Activated CD4-positive, alpha-beta T cell treated with anti-CD3 and anti-CD28 coated beads, Interleukin-2, amount 10 ng/mL, durations not matched to agents 7 days and 5 days (primary cell): ENCODE measurements at places on chromosomes 11 and 22. TPM values are rescaled to one million over a fixed set of nuclear protein-coding genes. Genes with fewer than 3 reads are reported as not detected.
A peak's percentile ranks its signal among the peaks of the same experiment; 100 is the strongest.

GRCh38 chr22:29625090-29625825 lies 21.8 kb downstream of the NF2 start:
- no peaks in the 10 kb centered on the region for H3K36me3 ChIP-seq
- no peak overlapping the region for H3K27ac ChIP-seq
- H3K4me1 ChIP-seq = peaks cover 58% of the 10 kb centered on the region
- H3K4me3 ChIP-seq = no peak overlapping the region

- H3K4me1 ChIP-seq = no peaks in the 10 kb centered on the region
- H3K27ac ChIP-seq = no peak overlapping the region
- H3K27me3 ChIP-seq = peaks cover 7% of the 10 kb centered on the region
These were observed 126.1 kb upstream of the NECTIN1 start for GRCh38 chr11:119855066-119855465.

- H3K27me3 ChIP-seq = no peaks in the 10 kb centered on the region
- H3K4me3 ChIP-seq = no peak overlapping the region
- H3K4me1 ChIP-seq = no peaks in the 10 kb centered on the region
- H3K36me3 ChIP-seq = peaks cover 6% of the 10 kb centered on the region
- no peak overlapping the region for H3K27ac ChIP-seq
These were observed 28.1 kb downstream of the PGM2L1 start for GRCh38 chr11:74370123-74370522.

DNA sequence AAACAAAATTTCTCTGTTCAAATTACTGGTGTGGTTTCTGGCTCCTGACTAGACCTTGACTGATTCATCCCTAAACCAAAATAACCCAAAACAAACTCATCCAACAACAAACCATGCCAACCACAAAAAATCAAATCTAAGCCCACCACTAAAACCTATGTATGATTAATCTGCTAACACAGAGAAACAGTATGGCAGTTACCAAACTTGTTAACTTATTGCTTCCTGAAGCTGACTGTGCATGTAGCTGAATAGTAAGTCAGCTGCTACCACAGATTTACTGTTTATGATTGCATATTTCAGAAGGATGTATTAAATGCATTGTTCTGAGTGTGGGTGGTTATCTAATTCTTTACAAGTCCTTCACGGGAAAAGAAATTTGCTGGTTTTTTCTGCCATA lies 231.1 kb downstream of the SWAP70 start:
- H3K4me1 ChIP-seq = peaks cover 7% of the 10 kb centered on the region
- no peak overlapping the region for H3K4me3 ChIP-seq
- no peaks in the 10 kb centered on the region for H3K36me3 ChIP-seq
- H3K27ac ChIP-seq = no peak overlapping the region
- no peak for DNase-seq

DNA sequence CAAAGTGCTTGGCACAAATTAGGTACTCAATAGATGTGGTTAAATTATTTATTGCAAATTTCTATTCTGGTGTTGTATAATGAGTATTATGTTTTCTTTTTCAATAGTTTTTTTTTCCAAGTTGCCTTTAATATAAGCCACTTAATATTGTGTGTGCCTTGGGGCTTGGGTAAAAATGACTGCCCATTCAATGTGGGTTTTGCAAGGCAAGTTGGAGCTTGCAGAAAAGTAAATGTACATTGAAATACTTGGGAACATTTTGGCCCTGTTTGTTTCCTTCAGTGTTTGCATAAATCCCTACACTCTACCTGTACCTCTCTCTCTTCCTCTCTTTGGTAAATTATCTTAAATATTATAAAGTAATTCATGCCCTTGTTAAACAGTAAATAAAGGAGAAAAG lies 2.1 kb upstream of the CCDC81 start:
- peaks cover 16% of the 10 kb centered on the region for H3K27me3 ChIP-seq
- no peak overlapping the region for H3K4me3 ChIP-seq

- no peak overlapping the region for H3K4me3 ChIP-seq
- no peaks in the 10 kb centered on the region for H3K27me3 ChIP-seq
- H3K36me3 ChIP-seq = no peaks in the 10 kb centered on the region
- no peak overlapping the region for H3K27ac ChIP-seq
- no peak for DNase-seq
These were observed 78.7 kb upstream of the C11orf87 start for GRCh38 chr11:109343242-109343641.

FAM118B gene
- total RNA-seq = 9.4 TPM

DNA sequence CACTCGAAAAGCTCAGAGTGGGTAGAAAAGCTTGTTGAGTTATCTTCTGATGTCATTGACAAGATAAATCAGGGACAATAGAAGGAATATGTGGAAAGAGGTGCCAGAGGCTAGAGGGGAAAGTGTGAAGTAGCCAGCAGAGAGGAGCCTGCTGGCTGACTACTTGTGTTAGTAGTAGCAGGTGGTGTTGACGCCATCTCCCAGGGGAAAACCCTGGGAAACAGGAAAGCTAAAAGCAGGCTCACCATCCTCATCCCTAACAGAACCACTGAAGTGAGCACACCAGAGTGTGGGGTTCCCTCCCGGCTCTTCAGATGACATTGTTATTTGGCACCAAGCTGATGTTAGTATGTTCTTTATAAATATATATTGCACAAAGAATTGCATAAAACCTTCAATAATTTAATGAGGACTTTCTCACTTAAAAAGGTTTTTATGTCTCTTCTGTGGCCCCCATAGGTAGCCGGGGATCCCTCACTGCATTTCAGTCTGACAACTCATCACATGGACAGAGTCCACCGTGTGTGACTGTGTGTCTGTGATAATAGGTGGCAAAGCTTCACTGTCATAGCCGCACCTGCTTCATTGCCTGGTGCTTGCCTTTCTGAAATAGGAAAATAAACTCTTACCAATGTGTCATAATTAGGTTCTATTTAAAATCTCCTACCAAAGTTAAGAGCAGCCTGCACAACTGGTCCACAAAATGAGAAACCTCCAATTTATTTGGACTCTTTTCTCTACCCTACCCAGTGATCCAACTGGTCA lies 63.2 kb upstream of the TOP3B start:
- no peak overlapping the region for H3K4me3 ChIP-seq
- no peak for DNase-seq
- H3K27ac ChIP-seq = no peak overlapping the region
- peaks cover 36% of the 10 kb centered on the region for H3K27me3 ChIP-seq
- no peaks in the 10 kb centered on the region for H3K36me3 ChIP-seq

DNA sequence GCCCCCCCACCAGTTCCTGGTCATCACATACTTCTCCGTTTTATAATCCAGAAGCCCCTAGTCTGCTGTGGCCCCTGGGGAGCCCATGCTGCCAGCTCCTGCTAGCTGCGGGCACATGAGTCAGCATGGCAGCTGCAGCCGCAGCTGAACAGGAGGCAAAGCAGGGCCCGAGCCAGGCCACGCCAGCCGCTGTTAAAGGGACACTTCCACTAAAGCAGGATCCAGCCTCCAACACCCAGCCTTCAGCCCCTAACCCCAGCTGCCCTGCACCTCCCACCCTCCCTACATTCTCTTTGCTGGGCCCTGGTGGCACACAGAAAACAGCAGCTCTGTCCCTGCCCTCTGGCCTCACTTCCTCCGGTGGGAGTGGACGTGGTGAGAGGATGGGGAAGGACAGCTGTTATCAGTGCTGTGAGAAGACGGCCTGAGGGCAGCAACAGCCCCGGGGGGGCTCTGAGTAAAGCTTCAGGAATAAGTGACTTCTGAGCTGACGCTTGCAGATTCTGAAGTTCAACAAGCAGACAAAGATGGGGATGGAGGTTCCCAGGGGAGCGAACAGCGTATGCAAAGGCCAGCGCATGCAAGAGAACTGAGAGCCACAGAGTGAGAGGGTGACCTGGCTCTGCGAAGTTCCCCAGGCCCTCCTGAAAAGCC lies 688 bp upstream of the LRRC74B start:
- peak overlapping the region; percentile 83 for H3K27ac ChIP-seq
- H3K27me3 ChIP-seq = peaks cover 18% of the 10 kb centered on the region
- DNase-seq = no peak
- no peaks in the 10 kb centered on the region for H3K36me3 ChIP-seq
- H3K4me3 ChIP-seq = no peak overlapping the region
- peaks cover 27% of the 10 kb centered on the region for H3K4me1 ChIP-seq

GRCh38 chr22:17911312-17911705 lies 113.1 kb downstream of the MICAL3 start:
- no peak overlapping the region for H3K27ac ChIP-seq
- no peak overlapping the region for H3K4me3 ChIP-seq
- no peaks in the 10 kb centered on the region for H3K4me1 ChIP-seq
- DNase-seq = no peak

- no peaks in the 10 kb centered on the region for H3K27me3 ChIP-seq
- H3K27ac ChIP-seq = peak overlapping the region; percentile 91
- H3K4me1 ChIP-seq = peaks cover 40% of the 10 kb centered on the region
These were observed 1.5 kb upstream of the USP18 start for GRCh38 chr22:18148293-18148965.

- no peaks in the 10 kb centered on the region for H3K27me3 ChIP-seq
- H3K27ac ChIP-seq = peak overlapping the region; percentile 9
- no peak for DNase-seq
- no peak overlapping the region for H3K4me3 ChIP-seq
- peaks cover 88% of the 10 kb centered on the region for H3K4me1 ChIP-seq
- peaks cover 76% of the 10 kb centered on the region for H3K36me3 ChIP-seq
These were observed 46.1 kb downstream of the MYH9 start for GRCh38 chr22:36341640-36342041.

DNA sequence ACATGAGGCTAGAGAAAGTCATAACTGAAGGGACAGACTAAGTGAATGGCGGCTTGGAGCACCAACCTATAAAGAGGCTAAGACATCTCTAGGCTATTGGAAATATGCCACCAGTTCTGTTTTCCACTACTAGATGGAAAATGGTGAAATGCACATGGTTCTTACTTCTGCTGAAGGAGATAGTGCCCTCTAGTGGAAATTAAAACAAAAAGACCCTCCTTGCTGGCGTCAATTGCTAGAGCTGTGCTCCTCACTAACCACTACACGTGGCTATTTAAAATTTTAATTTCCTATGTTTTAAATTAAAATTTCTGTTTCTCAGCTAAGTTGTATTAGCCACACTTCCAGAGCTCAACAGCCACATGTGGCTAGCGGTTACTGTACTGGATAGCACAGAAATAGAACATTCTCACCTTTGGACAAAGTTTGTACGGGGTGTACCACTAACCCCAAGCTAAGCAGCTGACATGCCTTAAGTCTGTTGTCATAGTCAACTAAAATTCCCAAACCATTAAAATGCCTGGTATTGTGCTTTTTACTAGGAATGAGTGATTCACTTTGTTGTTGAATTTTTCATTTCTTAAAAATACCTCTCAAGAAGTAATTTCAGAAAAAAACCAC lies 34.1 kb upstream of the CALCA start:
- H3K27me3 ChIP-seq = peaks cover 55% of the 10 kb centered on the region
- H3K4me1 ChIP-seq = no peaks in the 10 kb centered on the region
- no peak overlapping the region for H3K27ac ChIP-seq
- peak; percentile 14 for DNase-seq

LSP1 gene
- total RNA-seq = 668 TPM

DNA sequence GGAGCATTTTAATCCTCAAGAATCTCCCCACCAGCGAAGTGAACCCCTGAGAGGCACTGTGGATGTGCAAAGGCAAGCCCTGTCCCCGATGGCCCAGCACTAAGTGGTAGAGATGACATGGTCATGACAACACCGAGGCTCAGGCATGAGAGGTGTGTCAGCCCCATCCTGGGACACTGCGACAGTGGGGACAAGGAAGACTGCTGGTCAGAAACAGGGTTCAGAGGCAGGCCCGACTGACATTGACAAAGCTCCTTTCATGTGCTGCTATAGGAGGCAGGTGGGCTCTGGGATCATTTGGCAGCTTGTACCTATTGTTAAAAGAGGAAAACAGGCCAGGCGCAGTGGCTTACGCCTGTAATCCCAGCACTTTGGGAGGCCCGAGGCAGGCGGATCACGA lies 54.3 kb upstream of the MYEOV start:
- H3K36me3 ChIP-seq = peaks cover 1% of the 10 kb centered on the region
- peaks cover 5% of the 10 kb centered on the region for H3K27me3 ChIP-seq
- no peak overlapping the region for H3K4me3 ChIP-seq
- H3K27ac ChIP-seq = no peak overlapping the region
- peaks cover 13% of the 10 kb centered on the region for H3K4me1 ChIP-seq
- no peak for DNase-seq

- peaks cover 19% of the 10 kb centered on the region for H3K27me3 ChIP-seq
- H3K36me3 ChIP-seq = no peaks in the 10 kb centered on the region
- H3K27ac ChIP-seq = no peak overlapping the region
- H3K4me3 ChIP-seq = no peak overlapping the region
- no peak for DNase-seq
These were observed 37.5 kb upstream of the GAL start for GRCh38 chr11:68646832-68647231.

PGA5 gene
- not detected for total RNA-seq

GRCh38 chr22:30253205-30253852 lies 6.8 kb upstream of the LIF start:
- H3K4me1 ChIP-seq = peaks cover 70% of the 10 kb centered on the region
- H3K4me3 ChIP-seq = no peak overlapping the region
- peak overlapping the region; percentile 64 for H3K27ac ChIP-seq
- no peaks in the 10 kb centered on the region for H3K27me3 ChIP-seq

GRCh38 chr11:73189315-73189714 lies 28.8 kb upstream of the P2RY2 start:
- peaks cover 2% of the 10 kb centered on the region for H3K27me3 ChIP-seq
- no peak overlapping the region for H3K27ac ChIP-seq
- DNase-seq = no peak
- peaks cover 8% of the 10 kb centered on the region for H3K4me1 ChIP-seq

CABP7 gene
- 0.06 TPM for total RNA-seq

DNA sequence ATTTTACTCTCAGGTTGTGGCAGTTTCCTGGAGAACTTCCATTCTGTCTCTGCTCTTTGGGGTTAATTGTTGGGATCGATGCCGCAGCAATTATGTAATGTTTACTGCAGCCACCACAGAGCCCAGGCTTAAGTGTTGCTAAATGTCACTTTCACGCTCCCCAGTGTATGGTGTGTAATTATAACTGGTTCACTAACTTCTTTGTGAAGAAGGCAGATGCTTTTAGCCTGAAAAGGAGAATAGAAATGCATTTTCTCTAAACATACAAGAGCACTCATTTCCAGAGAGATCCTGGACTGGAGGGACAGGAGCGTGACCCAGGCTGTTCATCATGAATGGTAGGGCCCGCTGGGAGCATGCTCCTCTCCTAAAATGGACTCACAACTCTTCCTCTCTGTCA lies 132.2 kb upstream of the PLET1 start:
- H3K4me1 ChIP-seq = no peaks in the 10 kb centered on the region
- no peaks in the 10 kb centered on the region for H3K27me3 ChIP-seq
- DNase-seq = no peak
- H3K27ac ChIP-seq = no peak overlapping the region

TLCD5 gene
- 0.19 TPM for total RNA-seq

RIBC2 gene
- 7.0 TPM for total RNA-seq

GRCh38 chr11:134557571-134558257 lies 145.7 kb upstream of the B3GAT1 start:
- no peak overlapping the region for H3K4me3 ChIP-seq
- no peak overlapping the region for H3K27ac ChIP-seq
- no peaks in the 10 kb centered on the region for H3K4me1 ChIP-seq
- no peaks in the 10 kb centered on the region for H3K36me3 ChIP-seq
- H3K27me3 ChIP-seq = peaks cover 5% of the 10 kb centered on the region

GRCh38 chr11:96075532-96075959 lies 151.6 kb upstream of the MTMR2 start:
- H3K27ac ChIP-seq = peak overlapping the region; percentile 38
- no peak overlapping the region for H3K4me3 ChIP-seq
- H3K27me3 ChIP-seq = no peaks in the 10 kb centered on the region
- DNase-seq = no peak
- H3K4me1 ChIP-seq = peaks cover 42% of the 10 kb centered on the region

ME3 gene
- total RNA-seq = 1.5 TPM
